ENCODE measurements at places on chromosomes 4 and X.

DNA sequence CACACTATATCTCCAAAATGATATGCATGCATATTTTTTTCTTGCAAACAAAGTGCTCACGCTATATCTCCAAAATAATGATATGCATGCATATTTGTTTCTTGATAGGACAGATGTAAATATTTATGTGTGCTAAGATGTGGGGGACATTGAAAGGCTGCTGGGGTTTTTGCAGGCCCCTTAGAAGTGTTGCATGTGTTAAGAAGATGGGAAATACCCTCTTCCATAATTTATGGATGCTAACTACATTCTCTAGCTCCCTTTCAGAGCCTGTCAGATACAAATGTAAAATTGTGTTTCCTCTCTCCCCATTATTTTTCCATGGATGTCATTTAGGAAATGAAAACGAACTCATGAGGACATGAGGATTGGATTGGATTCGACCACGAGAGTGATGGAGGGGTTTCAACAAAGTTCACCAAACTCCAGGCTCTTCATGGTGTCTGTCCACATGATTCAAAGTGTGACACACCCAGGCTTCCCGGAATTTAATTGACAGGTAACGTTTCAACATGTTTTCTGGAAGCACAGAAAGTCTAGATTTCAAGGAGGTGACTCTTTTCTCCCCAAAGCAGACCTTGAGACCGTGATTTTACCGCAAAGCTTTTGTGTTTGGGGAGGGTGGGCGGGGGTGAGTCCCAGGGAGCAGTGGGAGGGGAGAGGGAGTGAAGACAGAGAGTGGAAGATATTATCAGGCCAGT lies 94.4 kb upstream of the CD99 start:
- no peak for DNase-seq

DNA sequence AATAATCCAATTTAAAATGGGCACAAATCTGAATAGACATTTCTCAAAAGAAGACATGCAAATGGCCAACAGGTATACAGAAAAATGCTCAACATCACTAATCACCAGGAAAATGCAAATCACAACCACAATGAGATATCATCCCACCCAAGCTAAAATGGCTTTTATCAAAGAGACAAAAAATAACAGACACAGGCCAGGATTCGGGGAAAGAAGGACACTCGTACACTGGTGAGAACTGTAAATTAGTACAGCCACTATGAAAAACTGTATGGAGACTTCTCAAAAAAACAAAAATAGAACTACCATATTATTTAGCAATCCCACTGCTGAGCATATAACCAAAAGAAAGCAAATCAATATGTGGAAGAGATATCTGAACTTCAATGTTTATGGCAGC lies 8.5 kb downstream of the SPP1 start:
- no peak for DNase-seq

GRCh38 chr4:65552057-65552456 lies 118.2 kb downstream of the EPHA5 start:
- DNase-seq, result no peak

DNA sequence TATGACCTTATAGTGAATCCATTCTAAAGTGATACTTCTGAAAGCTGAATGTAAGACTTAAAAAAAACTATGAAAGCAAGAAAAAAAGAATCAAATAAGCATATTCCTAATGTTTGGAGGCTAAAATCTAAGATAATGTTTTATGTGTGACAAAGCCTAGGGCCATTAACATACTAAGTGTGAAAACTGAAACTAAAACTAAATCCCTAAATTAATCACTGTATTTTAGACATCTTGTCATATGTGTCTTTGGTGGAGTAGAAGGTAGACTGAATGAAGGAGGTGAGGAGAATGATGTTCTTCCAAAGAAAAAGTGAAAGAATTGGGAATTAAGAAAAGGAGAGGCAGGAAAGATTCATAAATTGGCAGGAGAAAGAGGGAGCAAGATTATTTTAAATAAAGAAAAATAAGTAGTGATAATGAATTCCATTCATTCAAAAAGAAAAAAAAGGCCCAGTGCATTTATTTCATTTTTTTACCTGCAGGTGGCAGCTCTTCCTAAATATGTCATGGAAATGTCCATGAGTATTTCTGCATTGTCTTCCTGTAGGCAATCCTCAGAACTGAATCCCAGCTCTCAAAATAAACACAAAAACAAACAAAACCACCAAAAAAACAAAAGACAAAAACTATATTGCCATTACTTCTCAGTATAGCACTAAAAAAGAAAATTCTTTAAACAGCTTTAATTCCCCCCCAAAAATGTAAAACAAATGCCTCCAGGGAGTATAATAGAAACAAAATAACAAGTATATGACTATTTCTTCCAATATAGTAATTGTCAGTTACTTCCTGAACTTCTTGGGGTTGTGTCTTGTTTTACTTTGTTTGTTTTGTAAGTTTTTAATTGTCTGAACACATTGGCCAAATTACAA lies 17.0 kb upstream of the AP1AR start:
- DNase-seq, result no peak

- no peak for DNase-seq
These were observed 32.1 kb upstream of the RAPGEF2 start for GRCh38 chr4:159070742-159071141.

- no peak for DNase-seq
These were observed 1597.8 kb upstream of the PCDH10 start for GRCh38 chr4:131551306-131551705.

DNA sequence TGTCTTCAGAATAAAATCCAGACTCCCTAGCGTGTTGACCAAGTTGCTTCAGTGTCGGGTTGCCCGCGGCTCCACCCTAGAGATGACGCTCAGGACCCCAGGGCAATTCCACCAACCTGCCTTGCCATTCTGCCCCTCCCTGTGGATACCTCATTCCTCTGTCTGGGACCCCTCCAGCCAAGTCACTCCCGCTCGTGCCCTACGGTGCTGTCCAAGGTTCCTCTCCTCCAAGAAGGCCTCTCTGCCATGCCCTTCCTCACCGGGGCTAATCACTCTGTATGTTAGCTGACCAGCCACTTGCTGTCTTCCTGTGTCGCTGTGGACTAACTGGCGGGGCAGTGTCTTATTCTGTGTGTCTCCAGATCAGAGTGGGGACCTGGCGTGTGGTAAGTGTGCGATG lies 46.6 kb downstream of the TENM3 start:
- no peak for DNase-seq

DNA sequence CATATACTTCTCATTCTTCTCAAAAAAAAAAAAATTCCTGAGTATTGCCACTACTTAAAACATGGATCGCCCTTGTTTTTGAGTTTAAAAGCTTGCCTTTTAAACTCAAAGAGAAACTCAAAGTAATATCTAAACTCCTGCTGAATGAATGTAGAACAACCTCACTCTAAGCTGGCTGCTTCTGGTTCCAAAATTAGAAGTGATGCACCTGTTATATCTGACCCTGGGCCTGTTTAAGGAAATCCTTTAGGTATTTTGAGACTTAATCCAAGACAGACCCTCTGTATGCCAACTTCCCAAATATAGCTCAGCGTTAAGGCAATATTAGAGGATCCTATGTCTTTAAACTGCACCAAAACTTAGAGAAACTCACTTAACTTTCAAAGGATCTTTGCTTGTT lies 1.8 kb upstream of the OTUD4 start:
- DNase-seq, result no peak

DNA sequence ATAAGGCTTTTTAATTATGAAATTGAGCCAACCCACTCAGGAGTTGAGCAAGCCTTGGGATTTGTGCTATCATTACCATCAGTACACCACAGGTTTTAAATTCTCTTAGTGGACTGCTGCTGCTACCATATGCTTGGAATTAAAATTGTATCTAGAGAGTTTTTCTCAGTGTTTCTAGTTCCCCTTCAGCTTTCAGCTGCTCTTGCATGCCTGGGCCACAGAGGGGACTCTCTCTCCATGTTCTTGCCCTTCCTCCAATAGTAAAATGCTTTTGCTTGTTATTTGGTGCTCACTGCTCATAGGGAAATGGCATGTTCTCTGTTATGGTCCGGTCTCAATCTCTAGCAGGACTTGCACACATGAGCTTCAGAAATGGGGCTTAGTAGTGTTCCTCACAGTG lies 101.9 kb downstream of the IGSF1 start:
- no peak for DNase-seq

Measured in activated CD4-positive, alpha-beta T cell treated with anti-CD3 and anti-CD28 coated beads for 24 hours (primary cell).